ENCODE measurements at places on chromosomes 4 and X.

DNA sequence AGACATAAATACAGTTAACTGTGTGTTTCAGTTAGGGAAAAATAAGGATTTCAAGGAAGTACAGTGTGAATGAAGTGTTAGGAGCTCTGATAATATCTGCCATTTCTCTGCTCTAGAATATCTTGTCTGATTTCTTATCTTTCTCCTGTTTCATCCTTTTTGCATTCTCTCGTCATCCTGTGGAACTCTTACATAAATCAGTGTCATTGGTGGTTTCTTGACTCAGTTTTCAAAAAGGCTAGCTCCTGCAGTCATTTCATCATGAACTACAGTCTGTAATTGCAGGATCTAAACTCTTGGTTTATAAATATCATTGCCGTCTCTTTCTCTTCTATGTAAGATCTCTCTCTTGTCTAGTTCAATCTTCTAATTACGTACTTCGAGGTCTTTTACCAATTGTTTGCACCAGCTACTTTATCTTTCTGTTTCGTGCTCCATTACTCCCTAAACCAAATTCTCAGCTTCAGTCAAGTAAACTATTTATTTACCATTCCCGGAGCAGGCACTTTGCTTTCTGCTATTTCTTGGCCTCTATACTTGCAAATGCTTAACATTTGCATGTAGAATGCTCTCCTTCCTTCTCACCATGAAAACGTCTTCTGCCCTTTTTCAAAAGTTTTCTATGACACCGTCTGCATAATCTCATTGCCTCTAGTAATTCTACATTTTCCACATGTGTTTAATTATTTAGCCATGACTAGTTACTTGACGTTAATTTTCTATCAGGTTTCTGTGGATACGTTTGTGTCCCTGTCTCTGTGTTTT is 294.0 kb downstream of the TENM3 start:
- DNase-seq: no peak

- no peak for DNase-seq
Observed at GRCh38 chr4:68344049-68344448, 5.8 kb downstream of the YTHDC1 start.

DNA sequence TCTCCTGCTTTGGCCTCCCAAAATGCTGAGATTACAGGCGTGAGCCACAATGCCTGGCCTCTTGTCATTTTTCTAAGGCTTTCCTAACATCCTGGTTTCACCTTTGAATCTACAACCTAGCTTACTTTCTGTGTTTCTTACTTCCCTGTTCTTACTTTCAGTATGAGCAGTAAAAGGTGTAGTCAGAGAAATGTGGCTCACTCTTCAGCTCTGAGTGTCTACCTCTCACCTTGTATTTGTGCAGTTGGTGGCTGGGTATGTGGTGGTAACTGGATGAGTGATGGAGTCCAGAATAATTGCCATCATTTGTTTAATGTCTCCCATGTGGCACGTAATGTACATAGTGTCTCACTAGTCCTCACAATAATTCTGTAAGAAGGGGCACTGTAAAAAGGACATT is 19.1 kb upstream of the CXCL11 start:
- no peak for DNase-seq

DNA sequence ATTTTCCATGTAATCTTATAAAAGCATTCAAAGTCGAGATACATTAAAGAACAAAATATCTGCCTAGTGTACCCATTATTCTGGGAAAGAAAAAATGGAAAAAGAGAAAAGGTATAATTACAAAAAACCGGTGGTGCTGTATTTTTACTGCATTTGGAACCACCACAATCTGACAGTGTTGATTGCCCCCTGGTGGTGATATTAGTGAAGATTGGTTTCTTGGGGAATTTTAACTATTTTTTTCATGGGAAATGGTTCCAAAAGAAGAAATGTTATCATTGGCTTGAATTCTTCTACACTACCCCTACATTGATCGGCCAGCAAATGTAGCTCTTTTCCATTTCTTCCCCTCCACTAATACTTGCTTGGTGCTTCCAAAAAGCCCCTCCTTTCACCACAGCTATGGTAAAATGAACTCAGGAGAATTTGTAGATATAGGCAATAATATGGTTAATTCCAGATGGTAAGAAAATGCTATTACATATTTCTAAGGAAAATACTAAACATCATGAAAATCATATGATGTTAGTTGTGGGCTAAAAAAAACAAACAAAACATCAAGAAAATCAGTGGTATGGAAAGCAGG is 50.0 kb downstream of the COX18 start:
- DNase-seq: no peak

- DNase-seq: no peak
Observed at GRCh38 chr4:15738877-15739276, 36.0 kb downstream of the BST1 start.

DNA sequence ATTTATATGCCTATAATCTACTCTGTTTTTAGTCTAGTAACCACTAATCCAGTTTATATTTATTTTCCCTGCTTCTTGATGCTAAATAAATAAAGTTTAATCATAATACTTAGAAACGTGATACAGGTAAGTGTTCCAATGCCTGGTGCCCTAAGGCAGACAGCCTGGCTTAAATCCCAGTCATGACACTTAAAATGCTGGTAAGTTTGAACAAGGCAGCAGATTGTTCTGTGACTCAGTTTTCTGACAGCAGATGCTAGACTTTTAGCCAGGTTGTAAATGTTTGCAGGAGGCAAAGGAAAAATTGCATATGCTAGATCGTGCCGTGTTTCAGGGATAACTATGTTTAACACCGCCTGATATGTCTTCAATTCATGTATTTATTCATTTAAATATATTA is 2661.6 kb downstream of the PCDH7 start:
- no peak for DNase-seq

DNA sequence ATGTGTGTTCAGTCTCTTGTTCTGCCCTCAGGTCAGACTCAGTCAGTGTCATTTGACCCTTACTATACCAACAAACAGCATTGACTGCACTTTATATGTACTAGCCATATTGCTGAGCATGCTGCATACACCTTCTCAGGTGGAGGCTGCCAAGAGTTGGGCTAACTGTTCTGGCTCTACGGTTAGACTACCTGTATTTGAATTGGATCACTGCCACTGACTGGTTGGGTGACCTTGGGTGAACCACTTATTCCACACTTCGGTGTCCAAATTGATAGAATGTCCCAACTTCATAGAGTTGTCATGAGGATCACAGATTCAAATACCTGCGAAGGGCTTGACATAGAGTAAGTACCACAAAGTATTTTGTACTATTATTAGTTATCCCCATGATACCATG is 91.2 kb upstream of the GPR50 start:
- no peak for DNase-seq

DNA sequence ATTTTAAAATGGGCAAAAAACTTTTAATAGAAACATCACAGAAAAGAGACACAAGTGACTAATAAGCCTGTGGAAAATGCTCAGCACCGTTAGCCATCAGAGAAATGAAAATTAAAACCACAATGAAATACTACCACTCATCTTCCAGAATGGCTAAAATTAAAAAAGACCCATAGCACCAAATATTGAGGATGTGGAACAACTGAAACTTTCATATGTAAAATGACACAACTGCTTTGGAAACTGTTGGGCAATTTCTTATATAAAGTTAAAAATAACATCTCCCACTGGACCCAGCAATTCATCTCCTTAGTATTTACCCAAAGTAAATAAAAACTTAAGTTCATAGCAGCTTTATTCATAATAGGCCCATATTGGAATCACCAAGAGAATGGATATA is 94.2 kb downstream of the TENM3 start:
- no peak for DNase-seq

GRCh38 chr4:159374749-159375530 is 272.1 kb downstream of the RAPGEF2 start:
- DNase-seq: no peak

GRCh38 chrX:37840931-37841330 is 6.4 kb downstream of the DYNLT3 start:
- no peak for DNase-seq

- no peak for DNase-seq
Observed at GRCh38 chr4:150680651-150681050, 98.7 kb downstream of the MAB21L2 start.

DNA sequence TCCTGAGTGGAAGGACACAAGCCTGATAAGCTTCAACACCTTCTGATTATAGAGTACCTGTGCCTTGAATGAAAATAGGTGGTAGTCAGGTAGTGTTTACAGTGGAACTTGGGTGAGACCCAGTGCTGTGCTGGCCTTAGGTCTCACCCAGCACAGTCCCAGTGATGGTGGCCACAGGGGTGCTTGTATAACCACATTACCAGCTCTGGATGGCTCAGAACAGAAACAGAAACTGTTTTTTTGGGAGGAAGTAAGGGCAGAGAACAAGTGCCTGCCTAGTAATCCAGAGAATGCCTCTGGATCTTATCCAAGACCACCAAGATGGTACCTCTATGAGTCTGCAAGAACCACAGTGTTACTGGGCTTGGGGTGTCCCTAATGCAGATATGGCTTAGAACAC is 171.5 kb upstream of the DIPK2B start:
- DNase-seq: no peak

GRCh38 chrX:101642093-101642492 is 17.6 kb downstream of the ARMCX2 start:
- DNase-seq: no peak

DNA sequence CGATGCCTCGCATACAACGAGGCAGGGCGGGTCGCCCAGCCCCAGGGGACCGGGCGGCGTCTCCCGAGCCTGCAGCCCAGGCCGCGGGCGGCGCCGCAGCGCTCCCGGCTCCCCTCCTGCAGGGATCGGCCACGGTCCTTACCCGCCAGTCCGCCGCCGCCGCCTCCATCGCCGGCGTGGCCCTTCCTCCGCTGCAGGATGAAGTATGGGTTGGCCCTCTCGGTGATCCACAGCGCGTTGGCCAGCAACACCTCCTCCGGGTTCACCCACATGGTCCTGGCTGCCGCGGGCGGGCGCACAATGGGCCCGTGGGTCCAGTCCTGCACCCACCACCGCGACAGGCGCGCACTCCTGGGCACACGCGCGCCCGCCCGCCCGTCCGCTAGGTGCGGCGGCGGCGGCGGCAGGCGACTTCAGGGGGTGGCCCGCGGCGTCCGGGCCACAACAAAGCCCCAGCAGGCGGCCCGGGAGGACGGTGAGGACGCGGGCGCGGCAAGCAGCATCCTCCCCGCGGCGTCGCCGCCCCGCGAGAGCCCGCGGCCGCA is 339 bp downstream of the TBC1D9 start:
- DNase-seq: no peak

DNA sequence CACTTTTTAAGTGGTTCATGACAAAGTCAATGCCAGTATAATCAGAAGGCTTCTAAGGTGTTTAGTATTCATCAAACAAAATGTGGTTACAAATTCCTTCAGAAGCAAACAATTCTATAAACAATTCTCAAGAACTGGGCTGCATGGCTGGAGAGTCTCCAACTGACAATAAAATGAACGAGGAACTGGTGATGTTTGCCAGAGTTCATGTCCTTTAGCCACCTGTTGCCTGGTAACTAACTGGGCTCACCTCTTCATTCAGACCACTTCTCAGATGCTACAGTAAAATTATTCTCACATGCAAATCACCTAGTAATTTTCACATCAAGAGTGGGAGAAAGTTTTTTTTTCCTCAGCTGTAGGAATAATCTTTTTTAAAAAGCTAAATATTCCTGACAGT is 53.3 kb downstream of the CAMK2D start:
- no peak for DNase-seq

GRCh38 chr4:53633608-53634007 is 42.3 kb upstream of the LNX1 start:
- no peak for DNase-seq

DNA sequence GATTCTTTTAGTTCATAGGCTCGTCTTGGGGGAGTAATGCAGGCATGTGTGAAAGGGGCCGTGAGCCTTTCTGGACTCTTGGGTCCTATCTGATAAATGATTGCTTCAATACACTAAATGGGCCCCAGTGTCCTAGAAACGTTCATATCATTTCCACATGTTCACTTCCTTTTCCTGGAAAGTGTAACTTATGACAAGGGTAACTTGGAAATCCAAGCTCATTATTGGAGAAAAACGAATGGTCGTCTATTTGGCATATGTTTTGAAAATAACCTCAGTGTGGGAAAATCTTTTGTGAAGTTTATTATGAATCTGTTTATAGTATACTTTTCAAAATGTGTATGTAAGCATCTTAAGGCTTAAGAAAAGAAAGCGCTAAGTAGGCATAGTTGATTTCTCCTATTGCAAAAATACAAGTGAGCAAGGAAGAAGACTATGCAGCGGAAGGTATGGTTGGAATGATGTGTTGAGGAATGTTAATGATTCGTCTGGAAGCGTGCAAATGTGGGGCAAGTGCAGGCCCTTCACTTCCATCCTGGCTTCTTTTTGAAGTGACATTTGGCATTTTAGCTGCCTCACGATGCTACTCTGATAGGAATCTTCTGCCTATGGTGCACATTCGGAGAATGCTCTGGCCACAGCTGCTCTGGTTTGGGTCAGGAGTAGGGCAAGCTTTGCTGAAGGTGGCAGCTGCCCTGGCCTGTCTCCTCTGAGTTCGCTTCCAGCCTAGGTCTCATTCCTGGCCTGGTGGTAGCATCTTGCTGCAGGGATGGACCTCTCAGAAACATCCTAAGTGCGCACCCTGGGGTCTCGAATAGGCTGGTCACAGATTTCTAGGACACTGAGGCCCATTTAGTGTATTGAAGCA is 49.5 kb upstream of the STOX2 start:
- DNase-seq: no peak

GRCh38 chr4:55330241-55330640 is 15.8 kb upstream of the SRD5A3 start:
- no peak for DNase-seq

DNA sequence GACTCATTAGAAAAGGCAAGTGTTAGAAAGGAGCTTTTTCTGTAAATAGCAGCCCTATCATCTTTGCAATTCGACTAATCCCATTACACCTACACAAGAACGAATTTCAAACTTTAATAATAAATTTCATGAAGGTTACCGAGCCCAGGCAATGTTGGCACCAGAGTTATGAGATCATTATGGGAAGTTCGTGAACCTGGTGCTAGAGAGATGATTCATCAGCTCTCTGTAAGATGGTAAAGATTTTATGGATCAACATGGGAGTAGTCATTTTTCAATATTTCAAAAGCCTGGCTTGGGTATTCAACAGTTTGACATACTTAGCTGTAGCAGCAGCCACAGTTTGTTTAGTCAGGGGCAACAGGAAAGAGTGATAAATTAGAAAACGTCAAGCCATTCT is 35.8 kb downstream of the AMELX start:
- DNase-seq: no peak

- no peak for DNase-seq
Observed at GRCh38 chr4:8771666-8772065, 100.0 kb downstream of the HMX1 start.

- DNase-seq: no peak
Observed at GRCh38 chr4:95267081-95267480, 281.7 kb downstream of the UNC5C start.

All from T-helper 9 cell (primary cell).